ENCODE measurements at places on chromosomes 3 and 15.
A peak's percentile ranks its signal among the peaks of the same experiment; 100 is the strongest.

GRCh38 chr3:20511863-20512505 lies 326.0 kb upstream of the SGO1 start:
- DNase-seq: peak; percentile 10

DNA sequence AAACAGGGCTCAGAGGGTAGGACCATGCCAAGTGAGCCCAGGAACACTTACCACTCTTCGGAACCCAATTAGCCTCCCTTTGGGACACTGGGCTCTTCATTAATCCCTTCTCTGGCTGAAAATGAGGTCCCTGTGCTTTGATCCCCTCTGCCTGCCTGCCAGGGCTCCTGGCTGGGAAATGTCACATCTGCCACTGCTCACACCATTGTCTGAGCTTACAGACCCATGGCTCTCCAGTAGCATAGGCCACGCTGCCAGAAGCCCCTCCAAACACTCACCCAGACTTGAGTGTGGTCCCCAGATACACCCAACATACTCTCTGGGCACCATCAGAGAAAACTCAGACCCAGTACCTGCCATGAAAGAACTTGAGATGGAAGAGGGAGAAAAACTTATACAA lies 287.3 kb downstream of the XXYLT1 start:
- DNase-seq: no peak

DNA sequence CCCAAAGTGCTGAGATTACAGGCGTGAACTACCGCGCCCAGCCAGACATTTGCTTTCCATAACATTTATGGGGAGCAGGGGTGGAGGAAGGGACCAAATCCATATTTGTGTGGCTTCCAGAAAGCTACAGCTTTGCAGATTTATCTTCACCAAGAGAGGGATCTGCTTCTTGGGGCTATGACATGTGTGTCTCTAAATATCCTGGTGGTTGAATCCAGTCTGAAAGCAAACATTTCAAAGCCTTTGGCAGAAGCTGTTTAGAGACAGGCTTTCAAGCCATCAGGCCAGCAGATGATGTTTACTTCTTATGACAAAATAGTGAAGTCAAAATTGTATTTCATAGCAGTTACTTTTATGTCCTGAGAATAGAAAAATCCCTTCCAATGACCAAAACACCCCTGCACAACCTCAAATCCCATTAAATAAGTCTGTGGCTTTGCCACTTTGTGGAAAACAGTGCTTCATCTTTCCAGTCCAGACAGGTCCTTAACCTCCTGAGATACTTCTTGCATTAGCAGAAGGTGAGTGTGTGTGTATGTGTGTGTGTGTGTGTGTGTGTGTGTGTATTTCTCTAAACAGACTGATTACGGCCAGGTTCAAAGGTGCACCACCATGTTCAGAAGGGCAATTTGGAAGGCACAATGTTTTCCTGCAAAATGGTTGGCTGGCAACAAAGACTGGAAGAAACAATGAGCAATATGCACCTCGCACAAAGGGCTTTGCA lies 191.4 kb upstream of the LRIG1 start:
- no peak for DNase-seq

GRCh38 chr15:33113666-33114373 lies 80.7 kb downstream of the FMN1 start:
- no peak for DNase-seq

GRCh38 chr3:45033791-45034190 lies 7.7 kb downstream of the CLEC3B start:
- DNase-seq: no peak

GRCh38 chr3:50525987-50526386 lies 22.6 kb upstream of the CACNA2D2 start:
- no peak for DNase-seq

DNA sequence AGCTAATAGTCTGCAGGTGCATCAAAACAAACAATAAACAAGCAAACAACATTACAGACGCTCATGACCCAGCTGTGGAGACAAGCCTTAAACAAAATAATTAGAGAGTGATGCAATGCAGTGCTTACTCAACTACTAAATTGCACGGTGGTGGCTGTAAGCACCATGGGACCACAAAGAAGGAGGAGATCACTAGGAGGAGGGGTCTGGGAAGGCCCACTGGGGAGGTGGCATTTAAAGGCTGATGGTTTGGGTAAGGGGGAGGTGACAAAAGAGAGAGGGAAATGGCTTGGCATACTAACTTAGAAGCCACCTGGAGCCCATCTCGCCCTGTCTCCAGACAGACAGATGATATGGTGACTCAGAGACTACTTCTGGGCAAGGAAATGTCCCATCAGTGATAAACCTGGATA lies 516.7 kb downstream of the FOXP1 start:
- no peak for DNase-seq

- no peak for DNase-seq
Measured at GRCh38 chr3:42544492-42545283, 37.1 kb downstream of the SEC22C start.

- DNase-seq: no peak
Measured at GRCh38 chr15:72859017-72859756, 75.6 kb upstream of the ADPGK start.

All from left renal cortex interstitium (tissue), 4 donors.